ENCODE measurements at places on chromosomes 6 and 20.

GRCh38 chr6:149864578-149865535 lies 698 bp upstream of the LRP11 start:
- peak; percentile 34 for DNase-seq

DNA sequence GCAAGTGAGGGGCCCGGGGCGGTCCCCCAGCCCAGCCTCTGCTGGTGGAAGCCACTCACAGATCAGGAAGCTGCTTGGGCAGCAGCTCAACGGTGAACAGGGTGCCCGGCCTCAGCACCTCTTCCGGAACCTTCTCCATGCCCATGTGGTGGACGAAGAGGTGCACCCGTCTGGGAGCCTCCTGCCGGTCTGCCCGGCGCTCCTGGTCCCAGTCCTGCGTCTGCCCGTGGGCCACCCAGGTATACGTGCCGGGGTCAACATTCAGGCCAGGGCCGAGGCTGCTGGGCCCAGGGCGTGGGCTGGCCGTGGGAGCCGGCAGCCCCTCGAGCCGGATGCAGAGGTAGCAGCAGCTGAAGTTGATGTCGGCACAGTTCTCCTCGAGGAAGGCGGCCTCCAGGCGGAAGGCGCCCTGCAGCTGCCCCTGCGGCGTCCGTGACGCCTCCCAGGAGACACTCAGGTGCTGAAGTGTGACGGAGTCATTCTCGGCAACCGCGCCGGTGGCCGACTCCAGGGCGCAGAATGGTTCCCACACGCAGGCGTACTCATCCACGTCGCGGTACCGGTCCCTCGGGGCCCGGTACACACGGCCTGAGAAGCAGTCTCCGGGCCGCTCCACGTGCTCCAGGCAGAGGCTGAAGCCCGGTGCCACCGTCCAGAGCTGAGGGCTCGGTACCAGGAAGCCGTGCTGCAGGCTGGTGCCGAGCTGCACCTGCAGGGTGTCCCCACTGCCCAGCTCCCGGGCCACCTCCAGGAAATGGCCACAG lies 8.7 kb downstream of the FNDC11 start:
- DNase-seq: no peak

- DNase-seq: no peak
Observed at GRCh38 chr6:8539453-8539852, 104.1 kb upstream of the SLC35B3 start.

DNA sequence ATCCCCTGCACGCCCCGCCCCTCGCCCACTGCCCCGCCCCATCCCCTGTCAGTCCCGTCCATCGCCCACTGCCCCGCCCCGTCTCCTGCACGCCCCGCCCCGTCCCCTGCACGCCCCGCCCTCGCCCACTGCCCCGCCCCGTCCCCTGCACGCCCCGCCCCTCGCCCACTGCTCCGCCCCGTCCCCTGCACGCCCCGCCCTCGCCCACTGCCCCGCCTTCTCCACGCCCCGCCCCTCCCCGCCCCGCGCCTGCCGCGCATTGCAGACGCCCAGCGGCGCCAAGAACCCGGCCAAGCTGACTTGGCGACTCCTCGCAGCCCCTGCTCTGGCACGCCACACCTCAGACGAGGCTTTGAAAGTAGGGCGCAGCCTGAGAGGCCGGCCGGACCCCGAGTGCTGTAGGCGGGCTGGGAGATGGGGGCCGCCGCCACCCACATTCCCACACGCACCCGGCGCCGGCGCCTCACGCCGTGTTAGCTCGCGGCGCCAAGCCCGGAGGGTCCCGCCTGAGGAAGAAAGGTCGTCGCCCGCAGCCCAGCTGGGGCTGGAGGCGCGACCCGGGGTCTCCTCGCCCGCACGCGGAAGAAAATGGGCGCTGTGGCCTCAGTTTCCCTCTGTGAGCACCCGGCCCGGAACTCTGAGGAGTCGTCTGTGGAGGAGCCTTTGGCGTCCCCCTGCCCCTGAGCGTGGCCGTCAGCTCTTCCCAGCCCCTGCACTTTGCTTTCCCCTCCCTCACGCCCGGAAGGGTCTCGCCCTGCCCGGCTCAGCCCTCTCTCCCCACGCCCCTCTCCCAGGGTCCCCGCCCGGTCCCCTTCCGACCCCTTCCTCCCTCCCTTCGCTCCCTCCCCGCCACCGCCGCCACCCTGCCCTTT lies at the start of gene RAD21L1:
Gene RAD21L1 (plus strand): TSS at position 262 of the 872 bp plus-strand sequence. CDS start 2,410 bp downstream, outside the sequence.
- DNase-seq: peak; percentile 75

DNA sequence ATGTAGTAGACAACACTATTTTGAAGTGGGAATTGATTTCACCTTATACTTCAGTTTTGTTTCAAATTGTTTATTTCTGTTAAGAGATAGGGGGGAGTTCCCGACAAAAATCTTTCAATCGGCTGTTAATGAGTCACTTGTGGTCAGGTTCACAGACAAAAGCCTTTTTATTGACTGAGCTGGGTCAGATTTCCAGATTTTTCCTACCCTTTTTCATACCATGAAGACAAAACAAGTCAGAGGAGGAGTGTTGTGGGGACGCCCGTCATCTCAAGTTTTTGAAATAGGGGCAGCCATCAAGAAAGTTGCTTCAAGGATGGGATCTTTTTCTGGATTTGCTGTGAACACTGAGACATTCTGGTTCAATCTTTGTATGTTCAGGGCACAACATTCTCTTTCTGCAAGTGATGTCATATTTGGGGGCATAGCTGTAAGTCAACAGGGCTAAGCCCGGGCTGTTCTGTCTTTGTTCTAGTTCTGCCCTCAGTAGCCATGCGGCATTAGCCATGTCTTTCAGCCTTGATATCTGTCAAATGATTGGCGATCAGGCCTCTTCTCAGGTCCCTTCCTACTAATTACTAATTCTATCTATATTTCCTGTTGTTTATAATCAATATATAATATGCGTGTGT lies 496.0 kb upstream of the MARCKS start:
- DNase-seq: no peak

DNA sequence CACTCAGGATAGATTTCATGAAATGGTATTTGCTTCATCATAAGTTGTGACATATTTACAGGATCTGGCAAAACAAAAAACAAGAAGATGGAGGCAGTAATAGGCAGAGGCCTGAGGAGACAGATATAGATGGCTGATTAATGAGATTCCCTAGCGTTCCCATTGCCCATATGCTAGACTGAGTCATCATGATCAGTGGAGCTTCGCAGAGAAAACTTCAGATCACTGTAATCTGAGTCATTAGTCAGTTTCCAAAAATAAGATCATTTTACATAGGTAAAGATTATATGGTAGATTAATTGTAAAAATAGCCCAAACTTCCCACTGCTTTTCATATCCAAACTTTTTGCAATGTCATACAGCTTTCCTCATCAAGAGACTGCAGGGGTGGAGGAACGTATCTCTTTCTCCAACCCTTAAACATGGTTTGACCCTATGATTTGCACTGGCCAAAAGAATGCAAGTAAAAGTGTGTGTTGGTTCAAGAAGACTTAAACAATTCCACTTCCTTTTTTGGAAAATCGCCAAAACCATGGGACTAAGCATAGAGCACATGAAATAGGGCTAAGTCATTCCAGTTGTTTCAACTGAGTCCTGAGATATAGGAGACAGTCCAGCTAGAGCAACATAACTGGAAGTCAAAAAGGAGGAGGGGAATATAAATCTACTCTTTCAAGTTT lies 626.0 kb downstream of the RNF144B start:
- DNase-seq: no peak

DNA sequence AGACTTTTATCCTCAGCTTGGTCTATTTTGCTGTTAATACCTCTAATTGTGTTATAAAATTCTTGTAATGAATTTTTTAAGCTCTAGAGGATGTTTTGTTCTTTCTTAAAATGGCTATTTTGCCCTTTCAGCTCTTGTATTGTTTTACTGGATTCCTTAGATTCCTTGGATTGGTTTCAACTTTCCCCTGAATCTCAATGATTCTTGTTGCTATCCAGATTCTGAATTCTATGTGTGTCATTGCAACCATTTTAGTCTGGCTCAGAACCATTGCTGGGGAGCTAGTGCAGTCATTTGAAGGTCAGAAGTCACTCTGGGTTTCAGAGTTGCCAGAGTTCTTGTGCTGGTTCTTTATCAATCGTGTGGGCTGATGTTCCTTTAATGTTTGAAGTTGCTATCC lies 37.1 kb downstream of the OTOR start:
- no peak for DNase-seq
